Anterior cingulate cortex (tissue), 58 donors: ENCODE measurements at places on chromosomes 16 and 17.

DNA sequence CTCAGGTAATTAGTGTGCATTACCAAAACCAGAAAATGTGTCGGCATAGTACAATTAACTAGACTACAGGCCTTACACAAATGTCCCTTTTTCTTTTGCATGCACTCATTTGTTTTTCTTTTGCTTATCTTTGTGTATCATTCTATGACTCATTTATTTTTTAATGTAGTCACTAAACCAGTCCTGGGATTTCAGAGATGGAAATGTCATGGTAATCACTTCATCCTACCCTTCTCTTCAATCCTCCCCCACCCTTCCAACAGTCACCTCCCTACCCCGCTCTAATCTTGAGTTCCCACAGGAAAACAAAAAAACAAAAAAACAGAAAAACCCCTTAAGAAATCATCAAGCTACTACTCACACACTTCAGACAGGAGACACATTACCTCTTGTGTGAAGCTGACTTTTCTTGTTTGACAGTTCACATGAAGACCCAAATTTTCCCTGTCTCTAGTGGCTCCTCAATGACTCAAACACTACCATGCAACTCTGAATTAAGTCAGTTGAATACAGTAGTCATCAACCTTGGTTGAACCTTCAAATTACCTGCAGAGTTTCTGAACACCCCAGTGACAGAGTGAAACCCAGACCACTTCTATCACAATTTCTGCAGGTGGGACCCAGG, 242.4 kb upstream of the SALL1 start:
- DNase-seq, result no peak

GRCh38 chr16:22270525-22270924, 26.7 kb upstream of the POLR3E start:
- no peak for DNase-seq

DNA sequence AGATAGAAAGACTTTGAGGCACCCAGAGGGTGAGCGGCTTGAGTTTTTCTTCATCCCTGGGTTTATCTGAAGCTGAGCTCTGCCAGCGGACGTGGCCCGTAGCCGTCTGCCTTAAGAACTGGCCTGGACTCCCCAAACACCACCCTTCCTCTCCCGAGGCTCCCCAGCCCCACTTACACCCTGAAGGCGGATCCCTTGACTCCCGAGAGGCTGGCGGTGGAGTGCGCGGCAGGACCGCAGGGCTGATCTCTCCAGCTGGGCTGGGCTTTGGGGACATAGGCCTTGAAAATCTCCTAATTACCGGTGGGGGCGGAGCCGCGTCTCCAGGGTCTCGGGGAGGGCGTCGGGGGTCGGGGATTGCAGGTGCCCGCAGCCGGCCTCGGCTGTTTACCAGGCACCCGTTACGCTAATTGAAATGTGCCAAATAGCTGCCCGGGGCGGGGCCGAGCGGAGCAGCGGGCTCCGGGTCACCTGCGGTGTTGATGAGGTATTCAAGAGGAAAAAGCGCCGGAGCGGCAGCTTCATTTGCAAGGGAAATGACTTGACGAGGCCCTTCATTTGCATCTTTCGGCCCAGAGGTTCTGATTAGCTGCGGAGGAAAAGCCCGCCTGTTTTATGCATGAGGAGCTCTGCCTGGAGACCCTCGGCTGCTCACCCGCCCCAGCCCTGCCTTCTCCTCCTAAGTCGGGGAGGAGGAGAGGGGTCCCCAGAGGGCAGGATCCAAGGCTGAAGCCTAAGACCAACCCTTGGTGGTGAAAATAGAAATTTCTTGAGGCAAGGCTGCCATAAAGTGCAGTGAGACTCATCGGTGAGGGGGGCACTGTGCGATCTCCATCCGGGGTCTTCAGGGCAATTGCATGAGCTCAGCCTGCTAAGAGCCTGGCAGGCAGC, 100.7 kb downstream of the MGAT5B start:
- DNase-seq, result no peak

- no peak for DNase-seq
These were observed 13.6 kb downstream of the CLEC16A start for GRCh38 chr16:10957771-10958482.

- DNase-seq, result no peak
These were observed 233.8 kb upstream of the GSE1 start for GRCh38 chr16:85379041-85380001.

DNA sequence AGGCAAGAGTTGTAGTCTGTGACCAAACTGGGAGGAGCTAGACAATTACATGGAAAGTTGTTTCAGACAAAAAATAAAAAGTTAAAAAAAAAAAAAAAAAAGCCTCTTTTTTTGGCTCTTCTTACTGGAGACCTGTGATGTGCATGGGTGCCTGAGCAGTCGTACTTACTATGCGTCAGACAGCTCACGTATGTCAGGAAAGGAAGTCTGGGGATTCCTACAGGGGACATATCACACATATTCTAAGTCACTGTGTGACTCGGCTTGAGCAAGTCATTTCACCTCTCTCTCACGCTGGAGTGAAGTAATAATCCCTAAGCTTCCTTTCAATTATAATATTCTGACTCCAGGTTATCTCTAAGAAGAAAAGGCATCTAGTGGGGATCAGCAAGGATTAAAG, 6.0 kb downstream of the SLFN14 start:
- no peak for DNase-seq
